ENCODE measurements at places on chromosomes 16 and 17. TPM values are rescaled to one million over a fixed set of nuclear protein-coding genes. Genes with fewer than 3 reads are reported as not detected.
A peak's percentile ranks its signal among the peaks of the same experiment; 100 is the strongest.

DNA sequence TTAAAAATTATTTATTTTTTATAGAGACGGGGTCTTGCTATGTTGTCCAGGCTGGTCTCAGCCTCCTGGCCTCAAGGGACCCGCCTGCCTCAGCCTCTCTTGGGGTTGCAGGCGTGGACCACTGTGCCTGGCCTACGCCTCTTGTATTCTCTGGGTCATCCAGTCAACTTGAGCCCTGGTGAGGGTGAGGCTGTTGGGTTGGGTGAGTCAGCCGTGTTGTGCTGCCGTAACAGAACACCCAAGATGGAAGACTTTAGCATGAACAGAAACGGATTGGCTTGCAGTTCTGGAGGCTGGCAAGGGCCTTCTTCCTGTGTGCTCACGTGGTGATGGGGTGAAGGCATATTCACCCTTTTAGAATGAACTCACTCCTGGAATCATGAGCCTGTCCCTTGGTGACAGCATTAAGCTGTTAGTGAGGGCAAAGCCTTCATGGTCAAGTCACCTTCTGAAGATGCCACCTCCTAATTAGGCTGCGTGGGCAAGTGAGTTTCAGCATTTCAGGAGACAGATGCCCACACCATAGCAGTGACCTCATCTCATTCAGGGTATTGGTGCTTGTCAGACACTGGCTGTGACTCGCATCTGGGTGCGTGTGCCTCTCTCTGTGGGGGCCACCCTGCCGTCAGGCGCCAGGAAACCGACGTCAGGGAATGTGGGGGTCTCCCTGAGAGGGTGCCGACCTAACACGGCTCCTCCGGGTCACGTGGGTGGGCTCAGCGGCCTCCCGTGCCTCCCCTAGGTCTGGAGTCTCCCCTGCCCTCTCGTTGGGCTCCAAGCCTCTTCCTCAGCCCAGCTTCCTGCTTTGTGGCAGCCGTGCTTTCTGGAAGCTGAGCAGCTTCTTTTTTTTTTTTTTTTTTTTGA lies 49.8 kb downstream of the WDR45B start:
- peaks cover 6% of the 10 kb centered on the region for H3K4me1 ChIP-seq
- no peaks in the 10 kb centered on the region for H3K27me3 ChIP-seq
- no peak overlapping the region for H3K27ac ChIP-seq

DNA sequence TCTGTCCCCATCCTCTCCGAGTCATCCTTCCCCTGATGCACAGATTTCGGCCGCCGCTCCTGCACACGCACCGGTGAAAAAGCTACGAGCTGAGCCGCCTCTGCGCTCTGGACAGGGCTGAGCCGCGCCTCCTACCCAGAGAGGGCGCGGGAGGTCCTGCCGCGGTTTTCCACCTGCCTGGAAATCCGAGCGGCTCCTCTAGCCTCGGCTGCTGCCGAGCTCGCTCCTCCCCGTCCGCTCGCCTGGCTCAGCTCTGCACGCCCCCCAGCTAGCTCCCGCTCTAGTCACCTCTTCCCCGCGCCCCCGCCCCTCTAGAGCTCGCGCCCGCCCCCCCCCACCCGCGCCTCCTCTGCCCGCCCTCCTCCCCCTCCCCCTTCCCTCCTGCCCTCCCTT lies 198 bp upstream of the SHISA9 start:
- no peak for DNase-seq
- no peaks in the 10 kb centered on the region for H3K36me3 ChIP-seq
- no peaks in the 10 kb centered on the region for H3K27me3 ChIP-seq
- H3K27ac ChIP-seq: peak overlapping the region; percentile 41

GRCh38 chr16:46949241-46949892 lies 24.1 kb downstream of the DNAJA2 start:
- H3K36me3 ChIP-seq: no peaks in the 10 kb centered on the region
- H3K27ac ChIP-seq: no peak overlapping the region
- no peaks in the 10 kb centered on the region for H3K4me1 ChIP-seq
- DNase-seq: no peak
- H3K27me3 ChIP-seq: no peaks in the 10 kb centered on the region

DNA sequence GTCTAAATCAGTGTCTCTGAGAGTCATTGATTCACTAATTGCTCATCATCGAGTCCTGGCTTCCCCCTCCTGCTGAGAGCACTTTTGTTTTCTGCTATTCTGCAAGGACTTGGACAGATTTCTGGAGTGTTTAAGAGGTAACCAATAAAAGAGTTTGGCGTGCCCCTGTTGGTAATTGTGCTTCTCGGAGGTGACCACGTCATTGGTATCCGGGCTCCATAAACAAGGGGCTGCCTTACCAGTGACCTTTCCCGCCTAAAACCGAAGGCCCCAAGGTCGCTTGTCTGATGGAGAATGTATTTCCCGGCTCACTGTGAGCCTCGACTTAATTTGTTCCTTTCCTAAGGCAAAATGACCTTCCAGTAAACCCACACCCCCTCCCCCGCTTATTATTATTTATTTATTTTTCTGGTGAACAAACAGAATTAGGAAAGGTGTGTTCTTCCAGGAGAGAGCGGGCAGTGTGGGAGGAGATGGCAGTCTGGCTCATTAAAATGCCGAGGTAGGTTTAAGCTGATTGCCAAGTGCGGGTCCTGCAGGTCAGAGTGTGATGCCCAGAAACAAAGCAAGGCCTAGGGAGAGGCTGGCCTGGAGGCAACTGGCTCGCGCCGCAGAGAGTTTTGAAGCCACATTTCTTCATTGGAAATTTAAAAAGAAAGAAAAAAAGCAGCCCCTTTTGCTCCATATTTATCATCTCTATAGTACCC lies 30.2 kb downstream of the MSI2 start:
- no peaks in the 10 kb centered on the region for H3K27me3 ChIP-seq
- no peak for DNase-seq
- no peak overlapping the region for H3K4me3 ChIP-seq
- H3K4me1 ChIP-seq: peaks cover 20% of the 10 kb centered on the region
- H3K27ac ChIP-seq: peak overlapping the region; percentile 30

- peaks cover 24% of the 10 kb centered on the region for H3K4me1 ChIP-seq
- peak overlapping the region; percentile 77 for H3K27ac ChIP-seq
- H3K4me3 ChIP-seq: no peak overlapping the region
- DNase-seq: no peak
Measured at GRCh38 chr17:29590411-29591145, 1.1 kb upstream of the GIT1 start.

DNA sequence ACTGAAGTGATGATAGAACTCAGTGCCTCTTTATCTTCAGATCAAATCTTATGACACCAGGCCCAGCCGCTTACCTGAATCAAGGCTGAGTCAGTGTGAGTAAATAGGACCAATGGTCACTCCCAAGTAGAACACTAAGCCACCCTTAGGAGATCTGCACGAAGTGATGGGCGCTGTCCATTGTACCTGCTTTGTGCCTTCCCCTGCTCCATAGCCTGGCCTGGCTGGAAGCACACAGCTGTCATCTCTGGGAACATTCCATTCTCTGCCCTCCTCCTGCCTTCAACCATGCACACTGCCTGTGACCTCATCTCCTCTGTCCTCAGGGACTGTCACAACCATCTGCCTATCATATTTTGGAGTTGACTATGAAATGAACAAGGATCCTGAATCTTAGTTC lies 279.5 kb upstream of the ASIC2 start:
- H3K4me3 ChIP-seq: no peak overlapping the region
- no peak for DNase-seq
- no peak overlapping the region for H3K27ac ChIP-seq
- no peaks in the 10 kb centered on the region for H3K4me1 ChIP-seq

DNA sequence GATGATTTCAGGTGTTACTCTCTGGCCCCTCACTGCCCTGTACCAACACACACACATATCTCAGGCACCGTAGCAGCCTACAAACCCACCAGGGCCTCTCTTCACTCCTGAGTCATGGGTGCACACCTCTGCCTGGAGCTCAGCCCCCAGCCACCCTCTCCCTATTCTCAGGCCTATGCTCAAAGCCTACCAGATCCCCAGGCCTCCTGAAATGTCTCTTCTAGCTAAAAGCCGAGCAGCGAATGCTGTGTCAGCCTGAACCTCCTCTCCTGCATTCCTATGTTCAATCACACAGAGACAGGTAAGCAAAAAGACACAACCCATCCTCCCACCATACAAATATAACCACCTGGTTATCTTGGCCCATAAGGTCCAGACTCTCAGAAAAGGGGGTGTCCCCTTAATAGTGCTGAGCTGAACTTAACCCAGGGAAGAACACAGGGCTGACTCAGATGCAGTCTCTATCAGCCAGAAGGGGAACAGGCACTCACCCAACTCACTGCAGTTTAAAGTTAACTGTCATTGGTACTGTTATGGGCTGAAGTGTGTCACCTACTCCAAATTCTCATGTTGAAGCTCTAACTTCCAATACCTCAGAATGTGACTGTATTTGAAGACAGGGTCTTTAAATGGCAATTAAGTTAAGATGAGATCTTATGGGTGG lies 62.0 kb upstream of the TEKT3 start:
- no peak overlapping the region for H3K4me3 ChIP-seq
- no peak for DNase-seq
- no peaks in the 10 kb centered on the region for H3K36me3 ChIP-seq
- no peak overlapping the region for H3K27ac ChIP-seq
- H3K27me3 ChIP-seq: no peaks in the 10 kb centered on the region

DNA sequence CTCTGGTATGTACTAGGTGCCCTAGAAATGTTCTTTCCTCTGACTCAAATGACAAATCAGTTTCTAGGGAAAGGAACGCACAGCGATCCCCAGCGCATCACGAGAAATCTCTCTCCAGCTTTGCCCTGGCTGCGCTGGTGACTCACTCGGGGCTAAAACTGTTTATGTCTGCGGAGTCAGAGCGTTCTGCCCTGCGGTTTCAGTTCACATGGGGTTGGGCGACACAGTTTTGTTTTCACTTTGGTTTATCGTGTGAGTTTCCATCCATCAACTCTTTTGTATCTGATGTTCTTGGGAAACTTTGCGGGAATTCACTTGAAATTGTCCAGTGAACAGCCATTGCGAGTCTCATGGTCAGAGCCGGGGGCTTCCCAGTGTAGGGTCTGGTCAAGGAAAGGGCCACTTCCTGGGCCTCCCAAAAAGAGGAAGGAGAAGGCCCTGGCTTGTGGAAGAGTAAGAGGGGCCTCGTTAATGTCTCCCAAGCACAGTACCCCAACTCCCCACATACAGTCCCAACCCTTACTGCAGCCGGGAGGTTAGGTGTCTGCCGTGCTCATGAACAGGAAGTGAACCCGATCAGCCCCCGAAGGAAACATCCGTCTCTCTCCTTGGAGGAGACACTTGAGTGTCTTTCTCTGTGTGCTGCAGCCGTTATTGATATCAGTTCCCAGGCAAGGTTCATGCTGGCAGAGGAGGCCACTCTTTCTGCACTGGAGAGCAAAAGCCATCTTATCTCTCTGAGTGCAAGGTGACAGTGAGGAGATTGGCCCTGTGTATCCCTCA lies 643.2 kb downstream of the WWOX start:
- no peak for DNase-seq
- H3K4me1 ChIP-seq: peaks cover 5% of the 10 kb centered on the region
- H3K36me3 ChIP-seq: no peaks in the 10 kb centered on the region
- no peak overlapping the region for H3K27ac ChIP-seq
- H3K4me3 ChIP-seq: no peak overlapping the region

DNA sequence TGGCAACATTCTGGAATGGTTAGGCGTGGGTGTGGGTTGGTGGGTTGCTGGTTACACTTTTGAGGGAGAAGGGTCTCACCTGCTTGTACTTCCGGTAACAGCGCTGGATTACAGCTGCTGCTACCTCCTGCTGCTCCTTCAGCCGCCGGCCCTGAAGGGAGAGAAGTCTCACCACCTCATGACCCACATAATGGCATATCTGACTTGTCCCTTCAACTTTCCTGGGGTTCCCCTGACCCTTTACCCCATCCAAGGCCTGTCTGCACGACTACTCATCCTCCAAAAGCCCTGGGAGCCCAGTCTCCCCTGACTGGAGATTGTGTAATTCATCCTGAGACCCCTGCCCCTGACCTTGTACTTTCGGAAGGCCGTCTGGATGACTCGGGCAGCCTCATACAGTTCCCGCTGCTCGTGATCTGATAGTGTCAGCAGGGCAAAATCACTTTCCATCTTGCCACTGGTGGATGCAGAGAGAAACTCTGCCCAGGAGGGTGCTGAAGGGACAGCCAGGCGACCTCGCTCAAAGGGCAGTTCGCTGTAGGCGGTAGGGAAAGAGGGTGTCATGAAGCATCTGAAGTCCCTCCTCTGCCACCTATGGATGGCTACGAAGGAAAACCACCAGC lies 2.0 kb upstream of the SPAG7 start:
- DNase-seq: no peak
- H3K4me1 ChIP-seq: peaks cover 12% of the 10 kb centered on the region
- no peak overlapping the region for H3K27ac ChIP-seq
- peaks cover 4% of the 10 kb centered on the region for H3K36me3 ChIP-seq

DNA sequence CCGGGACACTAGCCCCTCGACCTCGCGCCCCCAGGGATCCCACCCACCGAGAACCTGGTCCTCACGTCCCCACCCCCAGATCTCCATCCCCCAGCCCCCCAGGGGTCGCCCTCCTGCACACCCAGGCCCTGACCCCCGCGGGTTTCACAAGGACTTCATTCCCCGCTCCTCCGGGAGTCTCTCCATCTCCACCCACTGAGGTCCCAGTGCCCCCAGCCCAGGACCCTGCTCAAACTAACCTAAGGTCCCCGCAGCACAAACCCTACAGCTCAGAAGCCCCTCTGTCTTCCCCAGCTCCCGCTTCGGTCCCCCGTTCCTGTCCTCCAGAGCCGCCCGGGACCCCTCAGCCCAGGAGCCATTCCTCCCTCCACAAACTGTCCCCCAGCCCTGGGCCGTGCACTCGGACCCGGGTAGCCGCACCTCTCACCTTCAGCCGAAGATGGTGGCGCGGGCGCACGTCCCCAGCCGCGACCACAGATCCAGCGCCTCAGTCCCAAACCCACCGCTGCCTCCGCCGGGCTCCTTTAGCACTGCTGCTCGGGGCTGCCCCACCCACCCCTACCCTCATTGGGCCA lies at the start of gene MYH10:
Gene MYH10 (minus strand): TSS at position 499 of the 575 bp plus-strand sequence. CDS start 7,479 bp downstream, outside the sequence.
- H3K36me3 ChIP-seq: no peaks in the 10 kb centered on the region
- peak; percentile 25 for DNase-seq
- peak within 1 kb of the TSS; percentile 72 for H3K4me3 ChIP-seq
- H3K27ac ChIP-seq: peak within 1 kb of the TSS; percentile 86

- no peak overlapping the region for H3K27ac ChIP-seq
- H3K4me3 ChIP-seq: no peak overlapping the region
- no peaks in the 10 kb centered on the region for H3K4me1 ChIP-seq
- no peak for DNase-seq
- no peaks in the 10 kb centered on the region for H3K27me3 ChIP-seq
- H3K36me3 ChIP-seq: no peaks in the 10 kb centered on the region
Measured at GRCh38 chr17:43891851-43892646, 15.3 kb downstream of the MPP2 start.

- H3K27me3 ChIP-seq: no peaks in the 10 kb centered on the region
- no peaks in the 10 kb centered on the region for H3K36me3 ChIP-seq
- no peak within 1 kb of the TSS for H3K4me3 ChIP-seq
- no peaks in the 10 kb centered on the region for H3K4me1 ChIP-seq
- H3K27ac ChIP-seq: no peak within 1 kb of the TSS
Measured at GRCh38 chr16:7332611-7333010, at the start of gene RBFOX1. RBFOX1 (plus strand) TSS chr16:7332845.

GRCh38 chr17:7479213-7480088 lies at the start of gene ZBTB4:
ZBTB4 (minus strand) TSS chr17:7479631; CDS start chr17:7466801, 12,830 bp downstream.
- no peaks in the 10 kb centered on the region for H3K27me3 ChIP-seq
- H3K4me1 ChIP-seq: peaks cover 22% of the 10 kb centered on the region
- peak within 1 kb of the TSS; percentile 100 for H3K27ac ChIP-seq
- no peaks in the 10 kb centered on the region for H3K36me3 ChIP-seq

The IFI35 gene
- total RNA-seq: 40.1 TPM

The OTOP3 gene
- not detected for total RNA-seq
